ENCODE measurements at places on chromosomes 12 and 14.

- DNase-seq, result no peak
Measured at GRCh38 chr14:105290621-105291346, 10.0 kb downstream of the BRF1 start.

DNA sequence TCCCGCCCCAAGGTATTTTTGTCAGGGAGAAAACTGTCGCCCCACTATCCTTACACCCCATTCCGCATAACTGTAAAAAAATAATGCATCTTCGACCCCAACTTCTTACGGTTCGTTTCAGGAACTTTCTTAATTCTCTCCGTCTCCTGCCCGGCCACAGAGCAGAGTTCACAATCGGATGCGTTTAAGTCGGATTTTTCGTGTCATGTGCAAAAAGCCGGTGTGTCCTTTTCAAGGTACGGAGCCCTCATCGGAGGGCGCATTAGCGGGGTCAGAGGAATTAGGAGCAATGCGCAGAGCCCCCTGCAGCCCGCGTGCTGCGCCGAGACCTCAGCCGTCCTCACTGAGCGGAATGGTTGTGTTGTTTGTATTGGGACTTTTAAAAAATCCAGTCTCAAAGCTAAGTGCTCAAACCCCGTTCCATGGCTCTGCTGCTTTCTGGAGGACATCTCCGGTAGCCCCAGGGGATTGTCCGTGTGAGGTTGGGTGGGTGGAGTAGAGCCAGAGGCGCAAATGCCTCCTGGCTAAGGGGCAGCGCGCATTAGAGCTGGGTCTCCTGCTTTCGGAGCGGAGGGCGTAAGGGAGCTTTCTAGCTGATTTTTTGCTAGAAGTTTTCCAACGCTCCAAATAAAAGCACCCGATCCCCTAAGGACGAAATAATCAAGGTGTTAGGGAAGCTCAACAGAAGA, 3.9 kb upstream of the GSC start:
- no peak for DNase-seq

- no peak for DNase-seq
Measured at GRCh38 chr12:38669530-38669929, 235.9 kb downstream of the CPNE8 start.

DNA sequence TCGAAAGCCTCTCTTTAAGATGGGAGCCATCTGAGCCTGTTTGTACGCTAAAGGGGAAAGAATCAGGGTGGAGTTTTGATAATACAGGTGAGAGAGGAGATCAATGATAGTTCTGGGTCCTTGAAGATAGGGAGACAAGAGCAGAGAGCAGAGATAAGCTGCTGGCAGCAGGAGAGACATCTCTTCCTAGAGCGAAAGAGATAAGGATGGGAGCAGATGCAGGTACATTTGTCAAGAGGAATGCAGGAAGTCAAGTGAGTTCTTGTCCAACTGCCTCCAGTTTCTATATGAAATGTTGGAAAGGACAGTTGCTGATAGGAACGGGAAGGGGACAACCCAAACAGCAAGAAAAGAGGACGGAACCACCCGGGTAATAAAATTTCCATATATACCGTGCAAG, 24.7 kb upstream of the HIF1A start:
- DNase-seq, result no peak

- no peak for DNase-seq
Measured at GRCh38 chr12:96040305-96041133, 5.1 kb upstream of the LTA4H start.

- no peak for DNase-seq
Measured at GRCh38 chr14:22822016-22822570, 6.9 kb upstream of the SLC7A7 start.

DNA sequence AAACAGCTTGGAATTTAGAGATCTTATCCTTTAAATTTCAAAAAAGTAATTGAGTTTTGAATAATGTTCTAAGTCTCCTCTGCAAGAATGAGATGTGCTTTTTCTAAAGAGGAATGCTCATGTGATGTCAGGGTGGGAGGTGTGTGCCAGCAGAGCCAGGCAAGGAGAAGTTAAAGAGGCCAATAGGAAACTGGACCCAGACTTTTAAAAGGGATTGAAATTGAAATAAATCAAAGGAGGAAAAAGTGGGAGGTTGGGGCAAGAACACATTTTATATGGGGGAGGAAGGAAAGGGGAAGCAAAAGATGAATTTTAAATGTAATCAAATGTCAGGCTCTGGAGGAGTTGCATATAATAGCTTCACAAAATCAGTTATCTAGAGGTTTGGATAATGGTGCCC, 126.1 kb downstream of the FIGNL2 start:
- DNase-seq, result no peak

- DNase-seq, result no peak
Measured at GRCh38 chr12:78402366-78403134, 462.0 kb upstream of the SYT1 start.

DNA sequence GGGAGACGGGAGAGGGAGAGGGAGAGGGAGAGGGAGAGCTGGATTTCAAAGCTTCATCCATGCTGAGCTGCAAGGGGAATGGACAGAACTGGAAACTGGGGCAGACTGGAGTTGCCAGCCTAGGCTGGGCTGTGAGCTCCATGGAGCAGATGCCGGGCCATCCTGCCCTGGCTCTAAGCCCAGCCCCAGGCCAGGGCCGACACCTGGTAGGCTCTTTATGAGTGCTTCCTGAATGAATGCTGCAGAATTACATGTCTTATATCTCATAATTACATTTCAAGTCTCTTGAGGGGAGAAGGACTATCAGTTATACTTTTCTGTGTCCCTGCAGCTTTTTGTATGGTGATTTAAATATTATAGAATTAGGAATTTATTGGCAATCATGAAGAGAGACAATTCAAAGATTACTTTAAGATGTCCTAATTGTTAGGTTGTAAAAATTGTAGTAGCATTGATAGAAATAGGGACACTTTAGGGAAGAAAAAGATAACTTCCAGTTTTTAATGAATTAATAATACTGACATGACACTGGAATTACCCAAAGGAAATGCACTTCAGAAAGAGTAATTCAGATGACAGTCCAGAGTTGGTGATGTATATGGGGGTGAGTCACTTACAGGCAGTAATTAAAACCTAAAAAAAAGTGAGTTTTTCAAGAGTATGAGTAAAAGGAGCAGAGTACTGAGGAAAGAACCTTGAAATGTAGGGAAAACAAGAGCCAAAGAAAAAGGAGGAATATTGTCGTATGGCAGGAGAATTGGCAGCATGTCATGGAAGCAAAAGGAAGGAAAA, 29.0 kb downstream of the SCYL2 start:
- DNase-seq, result no peak

DNA sequence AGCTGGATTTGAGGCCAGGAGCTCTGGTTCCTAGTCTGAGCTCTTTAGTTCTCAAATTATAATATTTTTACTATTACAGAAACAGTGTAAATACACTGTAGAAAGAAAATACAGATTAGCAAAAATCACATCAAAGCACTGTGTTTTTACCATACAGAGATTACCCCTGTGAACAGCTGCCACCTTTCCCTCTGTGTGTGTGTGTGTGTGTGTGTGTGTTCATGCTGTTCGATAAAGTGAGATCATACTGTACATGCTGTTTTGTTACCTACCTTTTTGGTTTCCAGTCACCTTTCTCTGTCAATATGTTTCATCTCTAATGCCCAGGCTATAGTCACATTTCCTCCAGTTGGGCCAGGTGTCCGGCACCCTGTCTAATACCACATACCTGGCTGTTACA, 26.9 kb downstream of the MVK start:
- no peak for DNase-seq

DNA sequence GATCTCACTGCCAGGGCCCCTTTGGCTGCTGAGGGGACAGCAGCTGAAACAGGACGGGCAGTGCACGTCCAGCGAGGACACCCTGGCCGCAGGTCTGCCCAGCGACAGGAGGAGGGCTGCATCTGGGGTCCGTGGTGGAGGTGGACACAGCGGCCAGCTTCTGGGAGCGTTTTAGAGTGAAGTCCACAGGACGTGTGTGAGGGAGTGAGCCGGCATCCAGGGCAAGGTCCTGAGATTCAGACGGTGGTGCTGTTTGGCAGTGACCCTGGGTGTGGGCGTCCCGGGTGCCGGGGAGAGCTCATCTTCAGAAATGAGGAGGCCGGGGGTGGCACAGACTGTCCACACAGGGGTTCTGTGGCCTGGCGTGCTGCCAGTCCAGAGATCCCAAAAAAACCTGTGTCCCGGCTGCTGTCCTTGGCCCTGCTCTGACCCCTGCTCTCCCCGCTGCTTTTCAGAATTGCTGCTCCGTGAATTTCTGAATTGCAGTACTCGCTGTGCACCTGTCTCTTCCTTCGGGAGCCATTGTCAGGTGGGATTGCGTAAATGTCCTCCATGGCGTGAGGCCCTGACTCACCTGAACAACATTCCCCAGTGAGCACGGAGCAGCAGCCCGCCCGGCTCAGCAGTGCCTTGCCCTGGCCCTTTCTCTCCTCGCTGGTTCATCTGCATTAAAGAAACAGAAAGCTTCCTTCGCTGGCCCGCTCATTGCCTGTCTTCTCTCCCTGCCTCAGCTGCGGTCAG, 183.5 kb upstream of the C14orf180 start:
- DNase-seq, result no peak

GRCh38 chr12:53465679-53466078, 13.8 kb downstream of the PCBP2 start:
- no peak for DNase-seq

- DNase-seq, result no peak
Measured at GRCh38 chr14:51614707-51615106, 37.0 kb upstream of the FRMD6 start.

- no peak for DNase-seq
Measured at GRCh38 chr12:77273898-77274297, 208.5 kb upstream of the E2F7 start.
